Adrenal gland (tissue), 19 donors: ENCODE measurements at places on chromosomes 2 and 18.

DNA sequence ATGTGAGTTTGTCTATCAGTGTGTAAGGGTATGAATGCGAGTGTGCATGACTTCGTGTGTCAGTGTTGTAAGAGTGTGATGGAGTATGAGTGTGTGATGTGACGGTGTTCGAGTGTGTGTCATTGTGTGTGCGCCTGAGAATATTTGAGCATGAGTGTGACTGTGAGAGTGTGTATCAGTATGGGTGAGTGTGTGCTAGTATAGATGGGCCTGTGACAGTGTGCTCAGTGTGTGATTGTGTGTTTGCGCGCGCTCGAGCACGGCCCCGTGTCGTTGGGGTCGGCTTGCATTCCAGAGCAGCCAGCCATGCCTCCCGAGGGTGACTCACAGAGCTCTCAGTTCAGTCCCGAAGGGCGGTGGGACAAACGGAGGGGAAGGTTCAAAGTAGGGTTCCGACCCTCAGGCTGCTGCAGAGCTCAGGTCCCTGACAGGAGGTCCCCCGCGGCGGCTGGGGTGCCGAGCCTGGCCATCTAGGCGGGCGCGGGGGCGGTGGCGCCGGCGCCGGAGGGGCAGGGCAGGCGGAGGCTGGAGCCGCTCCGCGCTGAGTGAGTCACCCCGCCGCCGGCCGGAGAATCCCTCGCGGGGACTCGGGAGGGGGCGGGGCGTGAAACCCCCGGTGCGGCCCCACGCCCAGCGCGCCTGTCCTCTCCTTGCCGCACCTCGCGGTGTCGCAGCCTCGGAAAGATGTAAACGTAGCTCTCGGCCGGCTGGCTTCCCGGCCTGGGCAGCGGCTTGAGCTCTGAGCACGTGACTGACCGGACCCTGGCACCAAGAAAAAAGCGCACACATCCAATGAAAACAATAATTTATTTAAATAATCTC, 3.8 kb downstream of the DLX2 start:
- H3K4me1 ChIP-seq, result peaks cover 69% of the 10 kb centered on the region
- peaks cover 93% of the 10 kb centered on the region for H3K27me3 ChIP-seq
- H3K4me3 ChIP-seq, result no peak overlapping the region
- peak; percentile 56 for DNase-seq

GRCh38 chr2:96931466-96931865, 54.9 kb downstream of the FAM178B start:
- no peaks in the 10 kb centered on the region for H3K4me1 ChIP-seq
- no peaks in the 10 kb centered on the region for H3K36me3 ChIP-seq
- H3K4me3 ChIP-seq, result no peak overlapping the region
- no peak overlapping the region for H3K27ac ChIP-seq

DNA sequence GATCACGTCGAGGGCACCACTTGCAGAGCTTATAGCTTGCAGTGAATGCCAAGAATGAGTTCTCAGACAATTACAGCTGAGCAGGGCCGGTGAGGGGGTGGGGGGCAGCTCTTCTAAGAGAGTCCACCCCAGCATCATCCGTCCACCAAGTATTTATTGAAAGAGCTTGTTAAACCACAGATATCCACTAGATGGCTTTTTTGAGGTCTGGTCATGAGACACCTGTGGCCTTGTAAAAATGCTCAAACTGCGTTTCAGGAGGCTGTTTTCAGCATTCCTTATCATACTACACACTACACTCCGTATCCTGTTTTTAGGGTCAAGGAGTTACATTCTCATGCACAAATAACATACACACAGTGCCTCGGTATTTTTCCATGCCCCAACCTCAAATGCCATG, 51.5 kb downstream of the DNAJC10 start:
- H3K4me3 ChIP-seq, result no peak overlapping the region
- H3K27ac ChIP-seq, result no peak overlapping the region
- no peaks in the 10 kb centered on the region for H3K4me1 ChIP-seq
- peaks cover 9% of the 10 kb centered on the region for H3K36me3 ChIP-seq
- DNase-seq, result peak; percentile 34

- H3K36me3 ChIP-seq, result no peaks in the 10 kb centered on the region
- no peaks in the 10 kb centered on the region for H3K27me3 ChIP-seq
- peak; percentile 53 for DNase-seq
- peaks cover 32% of the 10 kb centered on the region for H3K4me1 ChIP-seq
- peak overlapping the region; percentile 74 for H3K4me3 ChIP-seq
Observed at GRCh38 chr18:21110713-21111345, 784 bp downstream of the ROCK1 start.

DNA sequence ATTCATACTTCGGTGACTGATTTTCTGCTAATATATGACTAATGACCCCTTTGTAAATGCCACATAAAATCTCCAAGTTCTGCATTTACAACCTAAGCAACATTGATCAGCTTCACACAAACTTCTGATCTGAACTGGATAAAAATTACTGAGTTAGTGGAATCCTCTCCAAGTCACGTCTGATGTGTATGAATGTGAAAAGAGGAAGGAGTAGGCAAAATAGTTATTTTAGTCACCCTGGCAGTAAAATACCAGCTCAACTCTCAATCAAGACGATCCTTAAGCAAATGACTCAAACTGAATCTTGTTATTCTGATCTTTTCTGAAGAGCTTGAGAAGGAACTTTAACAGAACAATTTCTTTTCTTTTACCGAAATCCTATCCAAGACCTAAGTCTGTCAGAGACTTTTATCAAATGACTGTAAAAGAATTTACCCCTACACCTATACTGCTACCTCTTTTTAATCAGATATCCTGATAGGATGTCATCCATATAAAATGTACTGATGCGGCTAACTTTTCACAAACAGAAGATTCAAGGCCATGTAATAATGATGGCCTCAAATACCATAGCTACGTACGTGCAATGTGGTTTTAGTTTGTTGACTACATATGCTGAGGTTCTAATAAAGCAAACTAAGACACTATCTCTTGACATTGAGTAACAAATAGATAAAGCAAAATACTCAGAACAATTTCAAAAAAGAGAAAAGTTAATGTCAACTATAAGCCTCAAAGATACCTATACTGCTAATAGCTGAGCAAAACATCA, 23.7 kb downstream of the CUL3 start:
- no peaks in the 10 kb centered on the region for H3K4me1 ChIP-seq
- no peaks in the 10 kb centered on the region for H3K36me3 ChIP-seq
- no peak overlapping the region for H3K27ac ChIP-seq
- no peak overlapping the region for H3K4me3 ChIP-seq
- no peaks in the 10 kb centered on the region for H3K27me3 ChIP-seq
- no peak for DNase-seq

- H3K4me3 ChIP-seq, result no peak overlapping the region
- H3K36me3 ChIP-seq, result no peaks in the 10 kb centered on the region
Observed at GRCh38 chr2:173557497-173557896, 202.8 kb downstream of the CDCA7 start.
